ENCODE measurements at places on chromosomes 4 and X. TPM values are rescaled to one million over a fixed set of nuclear protein-coding genes. Genes with fewer than 3 reads are reported as not detected.

GRCh38 chr4:72900952-72901351, 168.6 kb downstream of the COX18 start:
- no peak for DNase-seq

GRCh38 chrX:150767475-150768131, 74.4 kb downstream of the MTMR1 start:
- DNase-seq = no peak

DNA sequence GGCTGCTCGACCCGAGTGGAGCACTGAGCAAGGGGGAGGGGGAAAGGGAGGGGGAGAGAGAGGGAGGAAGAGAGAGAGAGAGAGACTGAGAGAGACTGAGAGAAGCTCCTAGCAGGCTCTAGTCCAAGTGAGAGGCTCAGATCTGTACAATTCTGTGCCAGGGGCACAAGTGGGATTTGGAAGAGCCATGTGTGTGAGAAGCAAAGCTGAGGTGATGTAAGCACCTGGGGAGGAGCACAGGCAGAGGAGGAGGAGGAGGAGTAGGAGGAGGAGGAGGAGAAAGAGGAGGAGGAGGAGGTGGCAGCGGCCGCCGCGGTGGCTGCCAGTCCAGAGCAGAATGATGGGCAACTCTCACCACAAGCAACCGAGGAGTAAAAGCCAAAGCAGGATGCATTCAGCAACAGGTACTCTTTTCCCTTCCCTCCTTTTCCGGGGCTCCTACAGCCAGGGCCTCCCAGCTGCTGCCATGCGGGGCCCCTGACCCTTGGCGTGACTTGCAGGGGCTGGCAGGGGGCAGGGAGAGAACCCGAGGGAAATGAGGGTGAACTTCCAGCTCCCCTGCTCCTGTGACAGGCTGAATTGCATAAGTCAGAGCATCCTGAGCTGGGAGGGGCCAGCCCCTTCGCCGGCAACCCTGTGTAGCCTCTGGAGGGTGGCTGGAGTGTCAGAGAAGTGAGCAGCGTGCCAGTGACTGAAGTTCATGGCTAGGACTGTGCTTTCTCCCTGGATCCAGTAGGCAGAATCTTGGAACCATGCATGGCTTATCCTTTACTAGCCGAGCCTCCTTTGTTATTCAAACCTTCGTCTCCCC, 62.2 kb downstream of the RTL5 start:
- DNase-seq = no peak

GRCh38 chrX:118370921-118371624, 25.2 kb downstream of the WDR44 start:
- no peak for DNase-seq

GRCh38 chr4:20287246-20287645, 35.5 kb downstream of the SLIT2 start:
- DNase-seq = no peak

COQ2 gene
- 15.6 TPM for total RNA-seq

- DNase-seq = no peak
Measured at GRCh38 chrX:152915541-152916241, 17.8 kb downstream of the ZNF185 start.

- no peak for DNase-seq
Measured at GRCh38 chrX:56978172-56978571, 17.2 kb downstream of the SPIN3 start.

DNA sequence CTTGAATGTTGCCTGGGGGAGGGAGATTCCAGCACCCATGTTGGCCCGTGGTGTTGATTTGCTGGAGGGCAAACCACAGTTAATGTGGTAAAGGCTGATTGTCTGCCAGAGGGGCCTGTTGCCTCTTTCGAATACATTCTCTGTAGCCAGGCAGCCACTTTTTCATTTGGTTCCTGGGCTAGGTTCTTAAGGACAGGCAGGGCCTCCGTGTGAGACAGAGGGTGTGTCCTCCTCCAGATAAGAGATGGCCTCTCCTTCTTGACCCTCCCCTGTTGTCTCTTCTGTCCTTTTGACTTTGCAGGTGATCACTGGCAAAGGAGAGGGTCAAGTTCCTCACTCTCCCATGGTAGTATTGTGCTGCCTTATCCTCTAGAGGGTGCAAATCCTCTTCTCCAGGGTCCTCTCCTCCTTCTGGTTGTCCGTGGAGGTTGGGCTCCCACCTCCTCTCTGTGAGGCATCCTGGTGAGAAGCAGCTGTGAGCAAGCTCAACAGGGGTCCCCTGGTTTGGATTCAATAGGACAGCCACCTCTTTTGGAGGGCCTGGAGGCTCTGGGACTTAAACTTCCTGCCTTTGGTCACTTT, 44.9 kb downstream of the ZNF182 start:
- DNase-seq = no peak

GRCh38 chrX:21493226-21493830, 119.1 kb downstream of the CNKSR2 start:
- DNase-seq = no peak

All from Peyer's patch (tissue), 4 donors.